IMR-90 (cell line): ENCODE measurements at places on chromosomes 4 and X.
A peak's percentile ranks its signal among the peaks of the same experiment; 100 is the strongest.

- peak; percentile 11 for DNase-seq
These were observed 32.7 kb downstream of the METAP1 start for GRCh38 chr4:99028187-99028586.

DNA sequence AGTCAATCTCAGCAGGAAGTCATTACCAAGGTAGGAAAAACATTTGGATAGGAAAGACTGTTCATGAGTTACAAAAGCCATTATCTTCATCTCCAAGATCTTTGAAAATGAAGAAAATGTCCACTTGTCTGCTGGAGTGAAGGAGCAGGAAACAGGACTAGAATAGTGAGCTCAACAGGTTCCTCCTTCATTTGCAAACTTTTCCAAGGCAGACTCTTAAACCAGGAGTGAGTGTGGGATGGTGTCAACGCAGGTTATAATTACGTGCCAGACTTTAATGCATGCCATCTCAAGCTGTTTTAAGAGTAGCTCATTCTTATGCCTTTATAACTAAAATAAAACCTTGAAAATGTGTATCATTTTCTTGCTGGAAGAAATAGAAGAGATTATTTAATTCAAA is 3.4 kb upstream of the REELD1 start:
- DNase-seq, result no peak

- DNase-seq, result peak; percentile 80
These were observed 10.4 kb downstream of the SLC9B1 start for GRCh38 chr4:103008875-103009729.

GRCh38 chr4:152430507-152430906 is 105.4 kb downstream of the FBXW7 start:
- no peak for DNase-seq

- no peak for DNase-seq
These were observed 134.1 kb downstream of the COX18 start for GRCh38 chr4:72935462-72935861.

DNA sequence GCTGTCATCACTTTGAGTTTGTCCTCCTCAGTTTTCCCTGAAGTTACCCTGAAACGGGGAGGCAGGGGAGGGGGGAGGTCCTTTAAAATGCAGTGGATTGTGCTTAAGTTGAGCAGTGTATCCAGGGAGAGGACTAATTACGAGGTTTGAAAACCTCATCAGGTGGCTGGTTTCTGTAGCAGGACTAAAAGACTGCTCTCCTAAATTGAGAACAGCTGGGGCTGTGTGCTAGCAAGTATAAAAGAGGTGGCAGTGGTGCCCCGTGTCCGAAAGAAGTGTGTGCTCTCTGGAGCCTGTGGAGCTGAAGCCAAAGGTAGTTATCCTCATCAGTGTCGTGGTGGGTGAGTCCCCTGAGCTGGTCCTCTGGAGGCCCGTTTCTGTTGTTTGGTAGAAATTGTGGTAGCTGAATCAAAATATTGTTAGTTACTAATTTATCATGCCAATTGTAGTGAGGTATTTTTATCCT is 37.2 kb upstream of the CYP2U1 start:
- DNase-seq, result no peak

DNA sequence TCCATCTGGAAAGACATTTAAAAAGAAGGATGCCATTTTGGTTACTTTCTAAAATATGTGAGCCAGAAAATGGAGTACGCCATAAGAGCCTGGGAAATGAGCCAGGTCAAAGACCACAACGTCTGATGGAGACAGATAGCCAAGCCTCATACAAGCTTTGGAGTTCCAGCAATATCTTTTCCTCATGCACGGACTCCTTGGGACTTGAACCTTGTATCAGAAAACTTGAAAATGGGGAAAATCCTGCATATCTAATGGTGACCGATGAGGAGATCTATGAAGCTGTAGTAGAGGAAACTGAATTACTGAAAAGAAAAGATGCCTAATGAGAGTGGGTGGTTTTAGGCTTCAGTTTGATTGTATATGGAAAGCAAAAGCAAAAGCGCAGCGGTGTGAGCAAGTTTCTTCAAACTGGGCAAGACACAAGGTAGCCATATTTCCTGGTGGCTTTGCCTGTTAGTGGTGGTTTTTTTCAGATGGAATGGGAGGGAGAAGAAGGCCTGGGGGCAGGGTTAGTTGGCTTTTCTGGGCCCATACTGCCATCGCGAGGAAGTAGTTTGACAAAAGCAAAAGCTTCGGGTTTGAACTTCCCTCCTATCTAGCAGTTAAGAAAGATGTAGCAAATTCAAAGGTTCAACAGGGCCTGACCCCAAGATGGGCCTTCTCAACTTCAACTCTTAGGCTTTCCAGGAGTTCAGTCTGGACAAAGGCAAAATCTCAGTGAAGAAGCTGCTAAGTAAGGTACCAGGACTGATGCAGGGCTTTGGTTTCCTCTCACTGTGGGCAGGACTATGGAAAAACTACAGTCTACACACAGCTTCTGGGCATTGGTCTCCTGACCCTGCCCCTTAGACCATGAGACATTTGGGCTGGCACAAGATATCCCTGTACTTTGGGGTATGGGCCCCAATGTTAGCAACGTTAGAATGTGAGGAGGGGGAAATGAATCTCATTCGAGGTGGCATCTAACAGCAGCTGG is 210.0 kb upstream of the STK26 start:
- peak; percentile 79 for DNase-seq

- DNase-seq, result peak; percentile 43
These were observed 209.3 kb downstream of the PTTG2 start for GRCh38 chr4:38169524-38169923.

GRCh38 chrX:132636080-132636479 is 147.2 kb upstream of the MBNL3 start:
- no peak for DNase-seq

GRCh38 chr4:113847710-113848109 is 86.2 kb upstream of the CAMK2D start:
- DNase-seq, result no peak

DNA sequence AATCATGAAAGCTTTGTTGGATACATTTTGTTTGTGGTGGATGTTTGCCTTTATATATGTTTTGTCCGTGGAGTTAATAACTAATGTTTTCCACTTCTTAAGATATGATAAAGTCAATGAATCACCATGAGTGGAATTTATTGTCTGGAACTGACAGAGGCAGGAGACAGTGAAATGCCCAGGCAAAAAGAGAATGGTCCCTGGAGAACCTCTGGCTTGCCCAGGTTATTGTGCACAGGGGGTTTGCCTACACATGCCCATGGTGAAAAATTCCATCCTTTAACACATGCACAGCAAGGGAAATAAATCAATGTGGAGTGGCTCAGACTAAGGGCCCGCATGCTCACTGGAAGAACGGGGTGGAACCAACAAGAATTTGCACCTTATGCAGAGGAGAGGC is 964.3 kb upstream of the GRIA3 start:
- no peak for DNase-seq

DNA sequence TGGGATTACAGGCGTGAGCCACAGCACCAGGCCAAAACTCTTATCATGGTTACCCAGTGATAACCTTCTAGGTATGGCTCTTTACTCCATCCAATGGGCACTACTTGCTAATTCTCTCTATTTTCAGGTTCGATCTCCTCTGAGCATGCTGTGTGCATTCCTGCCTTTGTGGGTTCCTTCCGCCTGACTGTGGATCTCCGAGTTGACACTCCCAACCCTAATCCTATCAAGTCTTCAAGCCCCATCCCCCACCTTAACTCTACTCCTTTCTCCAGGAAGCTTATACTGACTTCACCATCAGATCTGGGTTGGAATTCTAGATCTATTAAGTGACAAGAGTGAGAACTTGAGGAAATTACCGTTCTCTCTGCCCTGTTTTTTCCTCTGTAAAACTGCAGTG is 64.6 kb downstream of the ZAR1 start:
- DNase-seq, result no peak

DNA sequence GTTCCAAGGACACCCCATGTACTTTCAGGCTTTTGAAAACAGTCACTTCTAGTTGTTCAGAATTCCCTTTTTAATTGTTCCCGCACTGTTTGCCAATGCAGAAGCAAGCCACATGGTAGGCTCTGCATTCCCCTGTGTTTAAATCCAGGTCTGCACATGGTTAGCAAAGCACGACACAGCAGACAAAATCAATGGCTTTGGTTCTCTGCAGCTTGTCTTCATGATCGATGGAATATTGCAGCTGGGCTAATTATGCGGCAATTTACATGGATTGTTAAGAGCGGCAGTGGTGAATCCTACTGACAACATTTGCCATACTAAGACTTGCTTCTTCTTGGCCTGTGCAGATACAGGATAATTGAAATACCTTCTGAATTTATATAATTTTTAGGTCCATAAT is 20.6 kb upstream of the INPP4B start:
- no peak for DNase-seq
